Activated CD4-positive, alpha-beta T cell treated with anti-CD3 and anti-CD28 coated beads for 36 hours (primary cell): ENCODE measurements at places on chromosomes 11 and 22. TPM values are rescaled to one million over a fixed set of nuclear protein-coding genes. Genes with fewer than 3 reads are reported as not detected.

DNA sequence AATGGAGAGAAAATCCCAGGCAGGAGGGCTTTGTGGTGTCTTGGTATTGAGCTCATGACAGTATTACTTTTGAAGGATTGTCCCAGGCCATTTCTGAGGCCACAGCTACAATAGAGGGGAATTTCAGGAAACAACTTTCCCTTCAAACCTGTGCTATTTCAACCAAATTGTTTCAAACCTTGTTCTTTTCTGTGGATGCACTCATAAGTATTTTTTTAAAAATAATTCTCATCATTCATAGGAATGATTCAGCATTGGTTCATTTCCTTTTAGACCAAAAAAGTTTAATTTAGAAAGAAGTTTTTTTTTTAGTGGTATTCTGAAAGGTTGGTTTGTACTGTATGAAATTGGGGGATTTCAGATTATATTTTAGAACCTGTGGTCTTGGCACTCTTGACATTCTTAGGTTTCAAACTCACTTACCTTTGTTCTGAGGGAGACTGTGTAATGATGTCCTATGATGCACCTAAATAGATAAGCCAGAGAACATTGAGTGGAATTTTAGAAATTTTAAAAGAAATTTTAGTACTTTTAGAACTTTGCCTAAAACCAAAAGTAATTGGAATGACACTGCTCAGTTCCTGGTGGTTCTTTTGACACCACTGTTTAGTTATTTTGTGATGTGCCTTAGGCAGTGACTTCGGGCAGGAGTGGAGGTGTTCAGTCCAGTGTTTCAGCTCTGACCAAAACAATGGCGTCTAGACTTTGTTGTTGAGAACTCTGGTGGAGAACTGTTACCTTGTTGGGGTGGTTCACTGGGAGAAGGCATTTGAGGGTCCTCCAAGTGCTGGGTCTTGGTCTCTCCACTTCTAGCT is 12.2 kb downstream of the TEAD1 start:
- H3K27me3 ChIP-seq = peaks cover 59% of the 10 kb centered on the region
- H3K4me3 ChIP-seq = no peak overlapping the region
- H3K36me3 ChIP-seq = no peaks in the 10 kb centered on the region
- no peak for DNase-seq

DNA sequence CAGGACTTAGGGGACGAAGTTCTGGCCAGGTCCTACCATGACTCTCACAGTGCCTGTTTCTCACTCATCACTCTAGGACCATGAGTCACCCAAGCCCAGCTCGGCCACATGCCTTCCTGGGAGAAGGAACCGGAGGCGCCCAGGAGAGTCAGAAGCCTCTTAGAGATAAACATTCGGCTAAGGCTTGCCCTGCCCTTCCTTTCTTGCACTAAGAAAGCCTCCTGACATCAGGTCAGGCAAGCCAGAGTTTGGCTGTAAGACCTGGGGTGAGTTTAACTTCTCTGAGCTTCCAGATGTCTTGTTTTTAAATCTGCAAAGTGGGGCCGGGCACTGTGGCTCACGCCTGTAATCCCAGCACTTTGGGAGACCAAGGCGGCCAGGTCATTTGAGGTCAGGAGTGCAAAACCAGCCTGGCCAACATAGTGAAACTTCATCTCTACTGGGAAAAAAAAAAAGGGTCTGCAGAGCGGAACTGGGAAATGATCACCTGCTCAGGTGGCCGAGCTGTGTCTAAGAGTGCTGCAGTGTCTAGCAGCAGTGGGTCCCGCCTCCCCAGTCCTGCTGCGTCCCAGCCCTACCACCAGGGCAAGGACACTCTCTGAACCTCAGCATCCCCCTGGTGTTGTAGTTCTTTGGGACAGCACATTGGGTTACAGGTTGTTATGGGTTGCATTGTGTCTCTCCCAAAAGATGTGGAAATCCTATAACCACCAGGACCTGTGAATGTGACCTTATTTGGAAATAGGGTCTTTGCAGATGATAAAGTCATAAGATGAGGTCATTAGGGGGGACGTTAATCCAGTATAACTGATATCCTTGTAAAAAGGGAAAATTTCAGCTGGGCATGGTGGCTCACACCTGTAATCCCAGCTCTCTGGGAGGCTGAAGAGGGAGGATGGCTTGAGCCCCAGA is 1.8 kb upstream of the CARS1 start:
- peak overlapping the region; percentile 23 for H3K4me3 ChIP-seq
- H3K27ac ChIP-seq = no peak overlapping the region
- no peaks in the 10 kb centered on the region for H3K27me3 ChIP-seq
- no peak for DNase-seq
- H3K36me3 ChIP-seq = peaks cover 10% of the 10 kb centered on the region

The MUC2 gene
- total RNA-seq = not detected

The HOATZ gene
- not detected for total RNA-seq
